Activated CD4-positive, alpha-beta T cell treated with anti-CD3 and anti-CD28 coated beads, Interleukin-2, amount 50 U/mL, for 24 hours (primary cell): ENCODE measurements at places on chromosomes 11 and 22.
A peak's percentile ranks its signal among the peaks of the same experiment; 100 is the strongest.

GRCh38 chr11:2860636-2861035, 24.9 kb downstream of the CDKN1C start:
- no peak for DNase-seq

- no peak for DNase-seq
Observed at GRCh38 chr11:22780952-22781593, 48.5 kb downstream of the SVIP start.

DNA sequence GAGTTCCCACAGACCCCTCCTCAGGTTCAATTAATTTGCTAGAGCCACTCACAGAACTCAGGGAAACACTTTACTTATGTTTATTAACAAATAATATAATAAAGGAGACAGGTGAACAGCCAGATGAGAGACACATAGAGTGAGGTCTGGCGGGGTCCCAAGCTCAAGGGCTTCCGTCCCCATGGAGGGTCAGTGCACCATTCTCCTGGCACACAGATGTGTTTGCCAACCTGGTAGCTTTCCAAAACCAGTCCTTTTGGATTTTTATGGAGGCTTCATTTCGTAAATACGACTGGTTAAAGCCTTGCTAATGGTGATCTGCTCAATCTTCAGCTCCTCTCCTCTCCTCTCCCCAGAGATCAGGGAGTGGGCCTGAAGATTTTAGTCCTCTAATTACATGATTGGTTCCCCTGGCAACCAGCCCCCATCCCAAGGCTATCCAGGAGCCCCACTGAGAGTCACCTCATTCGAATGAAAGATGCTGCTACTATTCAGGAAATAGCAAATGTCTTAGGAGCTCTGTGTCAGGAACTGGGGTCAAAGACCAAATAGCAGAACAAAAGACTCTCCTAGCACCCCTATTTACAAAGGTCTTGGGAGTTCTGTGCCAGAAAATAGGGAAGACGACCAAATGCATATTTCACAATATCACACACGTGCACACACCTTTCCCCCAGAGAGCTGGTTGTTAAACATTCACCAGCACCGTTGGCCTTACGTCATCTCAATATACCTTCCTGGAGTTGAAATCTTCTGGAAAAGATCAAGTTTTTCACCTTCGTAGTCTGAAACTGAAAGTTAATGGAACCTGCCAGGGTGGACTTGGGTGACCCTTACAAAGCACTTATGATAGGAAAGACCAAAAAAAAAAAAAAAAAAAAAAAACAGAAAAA, 23.8 kb upstream of the CAPRIN1 start:
- DNase-seq, result no peak

- no peak for DNase-seq
Observed at GRCh38 chr22:41777749-41778425, 22.6 kb upstream of the CCDC134 start.

- no peak for DNase-seq
Observed at GRCh38 chr11:15695096-15695721, 580.5 kb downstream of the INSC start.

DNA sequence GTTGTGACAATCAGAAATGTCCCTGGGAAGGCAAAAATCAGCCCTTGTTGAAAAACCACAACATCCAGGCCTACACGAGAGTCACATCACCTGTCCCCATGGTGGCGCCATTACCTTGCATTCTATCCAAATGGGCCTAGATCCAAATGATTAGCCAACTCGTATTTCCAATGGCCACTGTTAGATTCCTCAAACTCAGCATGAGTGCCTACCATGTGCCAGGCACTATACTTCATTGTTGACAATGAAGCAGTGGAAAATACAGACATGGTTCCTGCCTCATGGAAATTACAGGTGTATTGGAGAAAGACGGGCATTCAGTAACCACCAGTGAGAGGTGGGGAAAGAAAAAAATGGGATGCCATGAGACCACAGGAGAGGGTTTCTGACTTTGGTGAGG, 29.8 kb upstream of the CREB3L1 start:
- peak; percentile 7 for DNase-seq

DNA sequence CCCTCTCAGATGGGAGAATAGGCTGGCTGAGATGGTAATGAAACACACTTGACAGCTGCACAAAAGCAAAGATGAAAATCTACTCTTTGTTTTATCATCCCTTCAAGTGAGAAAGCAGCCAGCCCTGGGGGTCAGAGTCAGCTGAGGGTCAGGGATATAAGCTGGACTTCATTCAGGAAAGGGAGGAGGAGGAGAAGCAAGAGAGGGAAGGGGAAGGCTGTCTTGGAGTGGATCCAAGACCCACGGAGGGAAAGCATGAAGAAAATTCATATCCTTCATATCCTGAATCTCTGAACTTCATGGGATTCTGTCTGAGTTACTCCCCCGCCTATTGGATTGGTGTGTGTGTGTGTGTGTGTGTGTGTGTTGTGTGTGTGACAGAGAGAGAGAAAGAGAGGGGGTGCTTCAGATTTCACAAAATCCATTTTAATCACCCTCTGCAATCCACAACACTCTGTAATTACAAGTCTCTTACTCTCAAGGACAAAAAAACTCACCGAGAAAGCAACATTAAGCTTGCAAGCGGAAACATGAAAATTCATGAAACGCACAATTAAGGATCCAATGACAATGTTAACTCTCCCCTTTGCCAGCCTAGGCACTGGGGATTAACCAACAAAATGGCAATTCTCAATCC, 327.7 kb downstream of the TENM4 start:
- no peak for DNase-seq

DNA sequence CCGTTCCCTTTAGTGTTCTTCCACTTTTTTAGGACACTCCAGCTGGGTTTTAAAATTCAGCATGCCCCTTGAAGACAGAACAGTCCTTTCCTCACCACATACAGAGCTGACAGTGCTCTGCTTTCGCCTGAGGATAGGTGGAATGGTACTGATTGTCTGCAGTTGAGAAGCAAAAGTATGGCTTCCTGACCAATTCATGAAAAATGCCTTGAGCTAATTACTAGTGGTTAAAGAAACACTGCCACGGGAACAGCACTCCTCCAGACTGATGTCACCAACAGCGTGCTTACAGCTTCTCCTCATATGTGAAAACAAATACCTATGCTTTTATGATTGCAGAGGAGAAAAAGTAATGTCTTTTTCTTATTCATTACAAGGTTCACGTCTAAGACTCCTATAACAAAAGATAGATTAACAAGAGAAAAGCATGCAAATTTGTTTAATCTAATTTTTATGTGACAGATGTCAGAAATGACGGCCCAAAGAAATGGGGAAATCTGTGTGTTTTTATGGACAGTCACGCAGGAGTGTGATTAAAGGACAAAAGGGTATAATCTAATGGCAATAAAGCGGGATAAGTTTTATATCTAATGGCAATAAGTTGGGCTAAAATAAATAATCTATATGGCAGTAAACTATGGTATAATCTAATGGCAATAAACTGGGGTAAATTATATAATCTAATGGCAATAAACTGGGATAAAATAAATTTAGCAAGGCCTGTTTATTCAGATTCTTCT, 123.4 kb upstream of the ARHGAP42 start:
- no peak for DNase-seq

GRCh38 chr11:58027341-58027740, 3.4 kb upstream of the OR6Q1 start:
- no peak for DNase-seq

GRCh38 chr11:99987821-99988470, 699.1 kb upstream of the ARHGAP42 start:
- DNase-seq, result no peak

DNA sequence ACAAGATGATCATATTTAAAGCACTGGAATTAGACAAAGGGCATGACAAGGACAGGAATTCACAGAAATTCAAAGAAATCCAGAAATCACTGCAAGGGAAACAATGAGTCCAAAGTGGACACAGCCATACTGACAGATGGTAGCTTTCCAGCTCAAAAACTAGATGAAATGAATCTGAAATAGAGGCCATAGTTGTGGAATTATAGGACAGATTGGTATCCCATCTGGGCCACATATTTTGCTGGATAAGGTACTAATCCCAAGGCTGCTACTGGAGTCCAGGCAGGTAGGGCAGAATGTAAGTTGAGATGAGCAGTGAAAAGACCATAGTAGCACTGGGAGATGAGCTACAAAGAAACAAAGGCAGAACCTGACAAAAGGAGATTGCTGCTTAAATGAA, 258.3 kb upstream of the ANO3 start:
- DNase-seq, result no peak

DNA sequence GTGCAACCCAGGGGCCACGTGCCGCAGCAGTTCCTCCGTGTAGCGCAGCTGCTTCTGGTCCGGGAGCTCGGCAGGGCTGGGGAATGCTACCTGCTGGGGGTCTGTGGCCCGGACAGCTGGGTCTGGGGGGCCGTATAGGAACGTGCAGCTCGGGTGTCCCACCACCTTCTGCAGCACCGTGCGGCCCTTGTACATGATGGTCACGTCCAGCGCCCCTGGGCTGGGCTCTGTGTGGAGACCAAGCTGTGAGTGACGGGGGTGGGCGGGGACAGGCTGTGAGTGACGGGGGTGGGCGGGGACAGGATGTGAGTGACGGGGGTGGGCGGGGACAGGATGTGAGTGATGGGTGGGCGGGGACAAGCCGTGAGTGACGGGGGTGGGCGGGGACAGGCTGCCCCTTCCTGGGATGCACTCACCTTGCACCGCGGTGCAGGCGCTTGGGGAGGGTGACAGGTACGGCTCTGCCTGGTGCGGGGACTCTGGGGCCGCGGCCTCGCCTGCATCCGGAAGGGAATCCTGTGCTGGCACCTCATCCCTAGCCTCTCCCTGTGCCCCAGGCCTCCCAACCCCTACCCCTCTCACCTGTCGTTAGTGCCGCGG, 2.3 kb downstream of the IRF7 start:
- peak; percentile 75 for DNase-seq

GRCh38 chr11:78379039-78379670, 38.5 kb downstream of the GAB2 start:
- no peak for DNase-seq

DNA sequence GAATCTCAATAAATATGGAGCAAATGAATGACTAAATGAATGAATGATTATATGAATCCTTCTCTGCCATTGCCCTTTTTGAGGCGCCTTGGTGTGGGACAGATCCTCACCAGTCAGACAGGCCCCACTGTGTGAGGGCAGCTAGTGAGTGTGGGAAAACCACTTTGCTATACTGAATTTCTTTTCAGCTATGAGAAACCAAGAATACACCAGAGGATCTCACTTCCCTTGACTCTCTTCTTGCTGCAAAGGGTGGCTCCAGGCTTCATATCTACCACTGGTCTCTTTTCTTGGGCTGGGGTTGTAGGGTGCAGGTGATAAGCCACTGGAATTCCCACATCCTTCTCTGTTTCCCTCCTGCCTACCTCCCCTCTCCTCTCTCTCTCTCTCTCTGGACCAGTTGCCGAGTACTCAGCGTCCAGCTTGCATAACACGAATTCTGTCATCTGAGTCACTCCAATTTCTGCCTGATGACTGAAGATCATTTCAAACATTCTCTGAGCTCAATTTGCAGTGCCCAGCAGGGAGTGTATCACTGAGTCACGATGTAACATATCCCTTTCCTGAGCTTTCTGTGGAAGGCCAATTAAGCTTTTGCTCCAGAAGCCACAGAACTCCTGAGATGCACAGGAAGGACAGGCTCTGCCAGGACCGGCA, 304.3 kb upstream of the NCAM1 start:
- DNase-seq, result no peak

GRCh38 chr22:23218867-23219251, 38.5 kb downstream of the BCR start:
- DNase-seq, result no peak

- no peak for DNase-seq
Observed at GRCh38 chr11:111354601-111354891, 24.5 kb downstream of the POU2AF1 start.

DNA sequence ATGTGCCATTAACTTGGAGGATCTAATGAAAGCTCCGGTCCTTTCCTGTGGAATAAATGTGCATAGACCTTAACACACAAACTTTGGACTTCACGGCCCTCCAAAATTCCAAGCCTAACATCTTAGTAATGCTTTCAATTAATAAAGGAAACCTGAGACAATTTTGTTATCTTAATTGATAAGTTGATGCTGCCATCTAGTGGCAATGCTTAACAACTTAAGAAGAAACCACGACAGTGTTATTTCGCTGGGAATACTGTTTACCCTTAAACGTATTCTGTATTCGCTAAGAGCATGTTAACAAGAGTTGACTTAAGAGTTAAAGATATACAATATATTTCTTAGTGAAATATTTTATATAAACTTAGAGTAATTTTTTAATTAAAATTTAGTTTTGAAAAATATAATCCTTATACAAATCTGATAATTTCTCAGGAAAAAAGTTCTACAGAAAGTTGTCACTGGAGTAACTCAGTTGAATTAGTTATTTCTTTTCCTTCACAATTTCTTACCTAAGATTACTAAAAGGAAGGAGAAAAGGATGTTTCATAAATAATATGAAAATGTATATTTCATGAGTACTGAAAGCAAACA, 35.0 kb upstream of the OR9G4 start:
- DNase-seq, result no peak

- no peak for DNase-seq
Observed at GRCh38 chr22:29092243-29092642, 19.4 kb downstream of the KREMEN1 start.

DNA sequence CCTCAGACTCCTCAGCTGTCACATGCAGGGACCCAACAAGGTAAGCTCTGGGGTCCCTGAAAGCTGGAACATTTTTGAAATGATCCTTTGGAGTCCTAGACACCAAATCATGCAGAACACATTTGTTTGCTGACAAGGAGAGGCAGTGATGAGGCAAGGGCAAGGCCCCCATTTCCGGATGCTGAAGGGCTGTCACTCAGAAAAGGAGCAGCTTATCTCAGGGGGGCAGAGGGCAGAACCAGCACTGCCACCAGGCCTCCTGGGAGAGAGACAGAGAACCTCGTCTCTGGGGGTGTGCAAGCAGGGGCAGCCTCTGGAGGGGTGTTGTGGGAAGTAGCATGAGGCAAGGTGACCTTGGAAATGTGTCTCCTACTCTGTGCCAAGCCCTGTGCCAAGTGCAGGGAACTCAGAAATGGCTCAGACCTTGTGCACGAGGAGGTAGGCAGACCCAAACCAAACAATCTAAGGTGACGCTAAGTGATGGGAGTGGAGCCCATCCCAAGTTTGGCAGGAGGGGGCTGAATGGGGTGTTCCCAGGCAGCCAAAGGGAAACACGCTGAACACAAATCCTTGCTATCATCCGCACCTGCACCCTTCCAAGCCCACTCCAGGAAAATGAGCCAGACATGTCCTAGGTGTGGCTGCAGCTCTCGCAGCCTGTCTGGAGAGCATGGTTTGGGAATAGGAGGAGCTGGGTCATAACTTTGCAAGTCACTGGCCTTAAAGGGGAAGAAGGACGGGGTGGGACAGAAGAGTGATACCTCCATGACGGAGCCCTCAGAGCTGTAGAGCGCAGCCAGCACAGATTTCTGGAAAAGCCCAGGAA, 94.2 kb downstream of the PDE2A start:
- no peak for DNase-seq
